ENCODE measurements at places on chromosomes 13 and 19.
A peak's percentile ranks its signal among the peaks of the same experiment; 100 is the strongest.

DNA sequence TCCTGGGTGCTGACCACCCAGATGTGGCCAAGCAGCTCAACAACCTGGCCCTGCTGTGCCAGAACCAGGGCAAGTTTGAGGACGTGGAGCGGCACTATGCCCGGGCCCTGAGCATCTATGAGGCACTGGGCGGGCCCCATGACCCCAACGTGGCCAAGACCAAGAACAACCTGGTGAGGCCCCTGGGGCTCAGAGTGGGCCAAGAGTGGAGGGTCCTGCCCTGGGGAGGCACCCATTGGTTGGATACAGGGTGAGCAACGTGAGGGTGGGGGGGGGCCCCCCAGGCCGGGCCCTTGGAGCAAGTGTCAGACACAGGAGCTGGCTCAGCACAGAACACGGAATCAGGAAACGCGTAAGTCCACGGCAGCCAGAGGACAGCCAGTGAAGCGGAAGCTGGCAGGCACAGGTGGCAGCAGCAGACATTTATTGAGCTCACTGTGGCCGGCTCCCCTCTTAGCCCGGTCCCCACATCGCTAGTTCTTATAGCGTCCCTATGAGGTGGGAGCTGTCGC, 8.9 kb downstream of the KLC3 start:
- no peak for DNase-seq

GRCh38 chr19:8367327-8368001, 3.5 kb downstream of the ANGPTL4 start:
- DNase-seq = no peak

GRCh38 chr19:1699998-1700732, 47.8 kb upstream of the TCF3 start:
- no peak for DNase-seq

DNA sequence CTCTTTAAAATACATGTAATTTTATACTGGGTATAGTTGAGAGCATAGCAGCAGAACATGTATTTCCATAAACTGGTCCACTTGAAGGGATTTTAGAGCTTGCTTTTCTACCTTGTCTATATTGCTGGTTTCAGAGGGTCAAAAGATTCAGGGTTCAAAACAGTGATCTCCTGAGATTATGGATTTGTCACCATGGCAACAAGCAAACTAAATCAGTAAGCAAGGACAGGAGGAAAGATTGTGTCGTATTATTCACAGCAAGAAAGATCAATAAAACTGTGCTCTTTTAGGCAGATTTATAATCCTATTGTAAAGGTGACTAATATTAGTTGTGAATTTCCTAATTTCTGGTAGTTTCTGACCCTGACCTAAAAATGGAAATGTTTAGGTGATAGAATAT, 496.4 kb downstream of the LMO7 start:
- DNase-seq = no peak

DNA sequence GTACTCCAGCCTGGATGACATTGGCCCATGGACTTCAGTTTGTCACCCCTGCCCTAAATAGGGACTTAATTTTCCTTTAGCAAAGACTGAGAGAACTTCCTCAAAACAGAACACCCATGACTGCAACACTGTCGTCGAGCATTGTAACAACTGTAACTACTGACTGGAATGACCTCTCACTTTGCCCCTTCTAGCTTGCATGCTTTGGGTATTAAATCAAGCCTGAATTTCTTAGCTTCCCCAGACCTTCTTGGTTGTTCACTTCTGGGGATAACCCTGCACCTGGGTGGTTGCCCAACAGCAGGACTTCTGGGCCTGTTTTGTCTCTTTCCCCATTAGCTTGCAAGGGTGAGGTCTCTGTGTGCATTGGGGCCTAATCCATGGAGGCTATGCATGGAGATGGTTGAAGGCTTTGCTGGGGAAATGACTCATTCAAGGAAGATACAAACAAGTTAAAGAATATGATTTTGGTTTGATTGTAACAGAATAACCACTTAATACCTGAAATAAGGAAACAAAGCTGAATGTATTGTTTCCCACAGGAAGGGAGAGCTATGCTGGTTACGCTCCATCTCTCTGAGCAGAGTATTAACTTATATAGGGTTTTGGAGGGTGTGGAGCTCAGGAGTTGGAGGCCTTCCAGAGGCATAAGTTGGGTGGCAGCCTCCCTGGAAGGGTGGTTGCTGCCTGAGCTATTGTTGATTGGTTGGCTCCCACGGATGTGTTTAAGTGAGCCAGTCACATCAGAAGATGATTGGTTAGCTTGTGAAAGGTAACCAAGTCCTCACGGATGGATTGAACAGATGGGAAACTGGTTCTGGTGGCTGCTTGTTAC, 34.7 kb upstream of the UBAC2 start:
- no peak for DNase-seq

DNA sequence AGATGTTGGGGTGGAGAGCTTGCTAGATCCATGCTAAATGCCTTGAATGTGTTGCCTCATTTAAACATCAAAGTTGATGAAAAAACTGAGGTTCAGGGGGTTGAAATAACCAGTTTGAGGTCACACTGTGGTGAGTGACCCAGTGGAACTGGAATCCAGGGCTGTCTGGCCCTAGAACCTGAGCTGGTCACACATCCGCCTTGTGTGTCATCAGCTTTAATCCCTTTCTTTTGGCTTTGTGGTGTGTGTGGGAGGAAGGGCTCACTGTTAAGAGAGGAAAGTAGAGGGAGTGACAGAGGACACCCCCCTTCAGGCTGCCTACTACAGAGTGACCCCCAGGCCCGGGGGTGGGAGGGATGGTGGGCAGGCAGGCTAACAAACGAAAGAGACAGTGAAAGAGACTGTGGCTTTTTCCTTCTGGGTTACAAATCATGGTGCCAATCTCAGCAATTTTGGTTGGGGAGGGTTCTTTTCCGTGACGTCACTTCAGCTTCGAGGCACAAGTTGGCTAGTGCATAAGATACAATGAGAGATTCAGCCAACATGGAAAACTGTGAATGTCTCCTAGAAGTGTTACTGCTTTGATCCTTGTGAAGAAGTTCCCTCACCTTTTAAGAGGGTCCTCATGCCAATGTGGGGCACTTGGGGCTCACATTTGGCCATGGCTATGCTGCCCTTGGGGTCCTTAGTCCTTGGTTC, 164.9 kb downstream of the DLEU7 start:
- DNase-seq = no peak

GRCh38 chr19:19777692-19778091, 43.9 kb downstream of the ZNF506 start:
- DNase-seq = no peak

DNA sequence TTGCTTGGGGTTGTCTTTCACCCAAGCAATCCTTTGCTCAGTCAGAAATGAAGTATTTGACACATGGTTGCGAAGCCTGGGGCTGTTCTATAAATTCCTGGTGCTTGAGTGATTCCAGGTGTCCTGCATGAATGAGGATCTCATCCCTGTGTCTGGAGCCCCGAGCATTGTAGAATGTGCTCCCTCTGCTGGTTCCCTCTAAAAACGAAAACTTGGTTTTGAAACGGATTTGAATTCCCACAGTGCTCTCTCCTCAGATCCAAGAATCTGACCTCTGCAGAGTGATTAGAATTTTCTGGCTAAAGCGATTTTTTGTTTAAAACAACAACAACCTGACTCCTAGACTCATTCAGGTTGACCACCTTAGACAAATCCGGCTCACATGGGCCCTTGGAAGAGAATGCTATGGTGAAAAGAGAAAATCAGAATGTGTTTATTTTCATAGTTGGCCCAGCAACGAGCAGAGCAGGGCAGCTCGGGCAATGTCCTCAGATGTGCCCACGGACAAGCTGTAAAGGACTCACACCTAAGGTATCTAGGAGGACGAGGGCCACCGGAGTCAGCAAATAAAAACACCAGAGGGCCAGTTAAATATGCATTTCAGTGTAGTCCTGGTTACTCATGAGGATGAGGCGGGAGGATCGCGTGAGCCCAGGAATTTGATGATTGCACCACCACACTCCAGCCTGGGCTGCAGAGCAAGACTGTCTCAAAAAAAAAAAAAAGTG, 8.7 kb upstream of the ATP12A start:
- no peak for DNase-seq

GRCh38 chr19:49766007-49766929, 533 bp upstream of the AP2A1 start:
- DNase-seq = peak; percentile 99

DNA sequence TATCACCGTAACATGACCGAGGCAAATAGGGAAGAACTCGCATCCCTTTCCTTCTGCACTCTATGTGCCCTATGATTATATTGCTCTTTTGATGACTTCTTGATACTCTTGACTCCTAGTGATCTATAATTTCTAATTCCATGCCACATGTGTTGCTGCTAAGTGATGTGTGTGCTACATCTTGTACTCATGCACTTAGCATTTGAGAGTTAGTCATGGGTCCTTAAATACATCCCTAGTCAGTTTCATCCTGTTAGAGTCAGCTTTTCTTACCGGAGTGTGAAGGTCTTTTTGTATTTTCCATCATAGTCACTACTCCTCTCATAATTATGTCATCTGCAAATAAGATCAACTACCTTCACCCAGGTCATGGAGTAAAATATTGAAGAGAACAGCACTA, 30.2 kb downstream of the RXFP2 start:
- no peak for DNase-seq

DNA sequence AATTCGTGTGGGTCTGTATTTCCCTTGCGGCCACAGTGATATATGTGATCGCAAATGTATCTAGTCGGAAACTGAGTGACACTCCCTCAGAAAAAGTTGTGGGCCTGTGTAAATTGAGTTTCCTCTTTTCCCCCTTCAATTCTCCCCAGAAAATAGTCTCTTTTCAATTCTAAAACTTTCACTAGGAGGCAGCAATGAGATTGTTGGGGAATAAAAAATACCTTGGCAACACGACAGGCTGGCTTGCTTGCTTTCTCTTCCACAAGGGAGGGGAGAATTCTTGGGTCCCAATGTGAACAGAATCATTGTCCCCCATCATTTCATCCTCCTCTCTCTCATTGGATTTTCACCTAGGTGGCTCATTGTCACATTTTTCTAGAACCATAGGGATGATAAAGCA, 3.7 kb upstream of the SOX21 start:
- DNase-seq = no peak

DNA sequence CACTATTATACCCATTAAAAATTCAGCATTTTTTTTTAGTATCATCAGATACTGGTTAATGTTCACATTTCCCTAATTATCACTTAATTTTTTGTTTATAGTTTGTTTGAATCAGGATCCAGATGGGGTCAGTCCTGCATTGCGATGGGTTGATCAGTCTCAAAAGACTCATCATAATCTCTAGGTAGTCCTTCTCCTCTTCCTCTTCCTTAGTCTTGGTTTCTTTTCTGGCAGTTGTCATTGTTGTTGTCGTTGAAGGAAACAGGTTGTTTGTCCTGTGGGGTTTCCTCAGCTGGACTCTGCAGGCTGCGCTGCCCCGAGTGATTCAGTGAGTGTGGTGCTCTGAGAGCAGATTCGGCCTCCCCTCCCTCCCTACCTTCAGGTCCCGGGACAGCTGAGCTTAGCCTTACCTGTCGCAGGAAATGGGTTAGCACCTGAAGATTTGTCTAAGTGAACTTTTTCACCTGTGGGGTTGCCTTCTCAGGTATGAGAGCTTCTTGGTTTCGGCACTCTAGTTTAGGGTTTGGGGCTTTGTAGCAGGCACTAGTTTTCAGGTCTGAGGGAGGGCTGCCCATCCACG, 34.1 kb downstream of the NFIX start:
- no peak for DNase-seq

DNA sequence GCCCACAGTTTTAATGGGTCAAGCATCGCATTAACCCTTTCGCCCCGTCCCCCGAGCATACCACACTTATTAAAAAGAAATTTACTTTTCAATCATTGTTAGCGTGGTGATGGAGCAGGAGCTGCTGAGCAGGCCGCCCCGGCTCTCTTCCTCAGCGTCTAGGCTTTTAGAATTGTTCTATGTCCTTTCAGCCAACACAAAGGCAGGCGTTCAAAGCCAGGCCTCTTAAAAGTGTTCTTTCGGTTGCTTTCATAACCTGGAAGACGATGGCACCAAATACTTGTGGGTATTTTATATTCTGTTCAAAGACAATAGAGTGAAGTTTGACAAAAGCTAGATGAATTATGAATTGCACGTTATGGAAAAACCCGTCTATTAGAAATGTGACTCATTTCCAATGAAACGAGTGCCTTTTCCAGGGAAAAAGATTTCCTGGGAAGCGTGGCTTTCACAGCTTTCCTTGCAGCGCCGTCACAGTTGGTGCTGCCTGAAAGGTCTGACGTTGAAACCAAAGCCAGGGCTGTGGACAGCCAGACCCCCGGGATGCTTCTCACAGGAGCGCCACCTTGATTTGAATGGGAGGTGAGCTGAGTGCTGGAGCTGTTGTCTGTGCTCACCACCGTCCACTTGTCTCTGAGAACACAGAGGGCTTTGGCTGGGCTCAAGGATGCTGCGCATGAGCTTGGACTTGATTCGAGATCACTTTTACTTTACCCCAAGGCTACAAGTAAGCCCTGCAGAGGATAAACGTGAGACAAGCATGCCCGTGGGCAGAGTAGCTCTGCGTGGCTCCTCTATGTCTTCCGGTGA, 78.8 kb downstream of the SOX1 start:
- DNase-seq = no peak

- no peak for DNase-seq
Measured at GRCh38 chr13:26962671-26963070, 202.1 kb upstream of the GPR12 start.

GRCh38 chr19:2629491-2630351, 72.8 kb downstream of the GNG7 start:
- no peak for DNase-seq

DNA sequence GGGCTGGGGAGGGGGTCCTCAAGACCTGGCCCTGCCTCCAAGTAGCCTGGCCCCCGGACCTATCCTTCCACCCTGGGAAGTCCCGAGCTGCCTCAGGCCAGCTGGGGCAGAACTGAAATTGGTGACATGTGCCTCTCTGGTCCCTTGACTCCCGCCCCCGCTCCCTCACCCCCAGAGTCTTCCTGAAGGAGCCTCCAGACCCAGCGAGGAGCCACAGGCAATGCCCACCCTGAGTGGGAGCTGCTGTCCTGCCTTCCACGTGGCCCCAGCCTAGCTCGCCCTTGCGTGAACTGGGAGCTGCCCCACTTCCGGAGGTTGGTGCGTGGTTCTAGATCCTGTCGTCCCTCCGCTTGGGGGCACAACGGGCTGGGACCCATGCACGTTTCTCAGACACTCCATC, 34.6 kb downstream of the CEBPA start:
- no peak for DNase-seq

- peak; percentile 53 for DNase-seq
Measured at GRCh38 chr13:101258071-101258470, 158.2 kb downstream of the NALCN start.

- no peak for DNase-seq
Measured at GRCh38 chr19:17183271-17183761, 31.8 kb upstream of the USE1 start.

DNA sequence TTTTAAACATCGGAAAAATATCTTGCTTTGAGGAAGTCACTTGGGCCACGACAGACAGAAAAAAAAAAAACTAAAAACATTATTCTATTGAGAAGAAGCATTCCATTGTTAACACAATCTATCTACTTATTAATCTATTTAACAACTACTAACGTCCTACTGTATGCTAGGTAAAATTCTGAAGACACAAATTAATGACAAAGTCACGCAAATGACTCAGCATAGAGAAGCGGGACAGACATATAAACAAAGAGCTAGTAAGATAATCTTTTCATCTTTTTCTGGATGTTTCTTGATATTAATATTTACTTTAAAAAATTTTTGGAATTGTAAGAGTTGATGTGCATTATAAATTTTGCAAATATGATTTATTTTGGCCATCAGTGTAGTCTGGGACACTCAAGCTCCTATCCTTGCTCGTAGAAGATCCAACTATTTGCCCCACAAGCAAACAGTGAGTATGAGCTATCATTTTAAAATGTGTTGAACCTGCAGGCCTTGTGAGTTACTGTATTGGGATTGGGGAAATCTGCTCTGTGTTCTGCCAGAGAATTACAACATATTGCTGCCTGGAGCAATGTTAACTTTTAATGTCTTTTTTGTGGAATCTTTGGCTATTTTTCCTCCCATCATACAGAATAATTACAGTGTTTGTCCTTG, 109.1 kb downstream of the PCDH9 start:
- DNase-seq = no peak

All from stimulated activated CD8-positive, alpha-beta memory T cell treated with anti-CD3 and anti-CD28 coated beads, Interleukin-15, amount 100 ng/mL, for 48 hours (primary cell).